ENCODE measurements at places on chromosomes 6 and 20.
A peak's percentile ranks its signal among the peaks of the same experiment; 100 is the strongest.

- DNase-seq = peak; percentile 72
Observed at GRCh38 chr20:34753706-34754461, 49.7 kb downstream of the TP53INP2 start.

GRCh38 chr6:4804095-4804494, 27.9 kb downstream of the CDYL start:
- DNase-seq = peak; percentile 33

GRCh38 chr6:165109011-165109410, 200.4 kb downstream of the C6orf118 start:
- DNase-seq = no peak

DNA sequence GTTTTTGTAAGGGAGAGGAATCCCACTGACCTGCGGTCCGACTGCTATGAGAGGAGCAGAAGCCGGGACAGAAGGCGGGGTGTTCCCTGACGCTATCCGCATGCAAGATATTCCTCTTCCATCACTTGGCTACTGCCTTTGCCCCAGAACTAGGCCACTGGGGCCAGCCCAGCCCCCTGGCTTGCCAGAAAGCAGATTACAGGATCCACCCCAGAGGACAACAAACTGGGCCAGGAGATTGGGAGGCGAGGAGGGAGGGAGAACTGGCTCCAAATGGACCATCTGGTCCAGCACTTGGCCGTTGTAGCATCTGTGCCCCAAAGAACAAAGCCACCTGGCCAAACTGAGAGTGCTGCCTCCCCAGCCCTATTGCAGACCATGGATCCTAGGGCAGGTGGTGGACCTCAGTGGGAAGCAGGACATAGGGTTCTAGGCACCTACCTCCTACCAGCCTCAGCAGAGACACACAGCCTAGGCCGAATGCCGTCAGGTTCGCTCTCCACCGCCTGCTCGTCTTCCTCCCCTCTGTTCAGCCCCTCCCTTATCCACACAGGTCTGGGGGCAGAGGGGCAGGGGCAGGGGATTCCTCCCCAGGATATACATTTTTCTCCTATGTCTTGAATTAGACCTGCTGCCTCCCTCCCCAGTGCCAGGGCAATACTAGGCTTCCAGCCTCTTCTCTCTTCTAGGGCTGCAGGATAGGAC, 4.0 kb downstream of the MDGA1 start:
- no peak for DNase-seq

- DNase-seq = no peak
Observed at GRCh38 chr6:42091718-42092023, 41.3 kb downstream of the TAF8 start.

GRCh38 chr6:136923116-136923953, 1.2 kb downstream of the SLC35D3 start:
- peak; percentile 10 for DNase-seq

DNA sequence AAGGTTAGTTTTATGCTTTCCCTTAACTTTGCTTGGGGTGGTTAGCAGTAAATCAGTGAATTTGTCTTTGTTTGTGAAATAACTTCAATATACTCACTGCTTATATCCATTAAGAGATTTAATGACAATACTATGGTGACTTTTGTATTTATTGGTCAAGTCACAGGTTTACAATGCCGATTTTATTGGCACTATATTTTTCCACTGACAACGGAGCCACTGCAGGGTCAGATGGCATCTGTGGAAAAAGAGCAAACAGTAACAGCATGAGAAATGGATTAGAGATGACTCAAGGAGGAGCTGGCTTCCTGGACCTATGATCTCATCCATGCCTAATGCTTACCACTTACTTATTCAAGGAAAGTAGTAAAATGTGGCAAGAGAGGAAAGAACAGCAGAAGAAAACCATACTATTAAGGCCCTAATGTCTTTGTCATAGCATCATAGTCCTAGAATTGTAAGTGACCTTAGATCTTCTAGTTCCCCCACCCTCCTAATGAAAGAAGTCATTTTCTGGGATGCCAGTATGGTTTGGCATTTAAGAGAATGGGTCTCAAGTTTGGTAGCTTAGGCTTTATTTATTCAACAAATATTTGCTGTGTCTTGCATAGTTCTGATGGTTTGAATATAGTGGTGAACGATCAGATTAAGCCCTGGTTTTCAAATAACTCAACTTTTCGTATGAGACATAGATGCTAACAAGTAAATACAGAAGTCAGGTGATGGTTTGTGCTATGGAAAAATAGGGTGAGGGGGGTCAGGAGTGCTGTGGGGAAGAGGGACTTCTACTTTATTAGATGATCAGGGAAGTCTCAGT, 18.5 kb downstream of the RNF144B start:
- peak; percentile 79 for DNase-seq

- DNase-seq = no peak
Observed at GRCh38 chr20:50223039-50224005, 32.7 kb downstream of the CEBPB start.

GRCh38 chr6:51570168-51570921, 517.1 kb downstream of the PKHD1 start:
- no peak for DNase-seq

- DNase-seq = no peak
Observed at GRCh38 chr20:16280219-16280618, 293.0 kb downstream of the KIF16B start.

GRCh38 chr6:127343809-127344659, 625 bp upstream of the ECHDC1 start:
- DNase-seq = peak; percentile 45

DNA sequence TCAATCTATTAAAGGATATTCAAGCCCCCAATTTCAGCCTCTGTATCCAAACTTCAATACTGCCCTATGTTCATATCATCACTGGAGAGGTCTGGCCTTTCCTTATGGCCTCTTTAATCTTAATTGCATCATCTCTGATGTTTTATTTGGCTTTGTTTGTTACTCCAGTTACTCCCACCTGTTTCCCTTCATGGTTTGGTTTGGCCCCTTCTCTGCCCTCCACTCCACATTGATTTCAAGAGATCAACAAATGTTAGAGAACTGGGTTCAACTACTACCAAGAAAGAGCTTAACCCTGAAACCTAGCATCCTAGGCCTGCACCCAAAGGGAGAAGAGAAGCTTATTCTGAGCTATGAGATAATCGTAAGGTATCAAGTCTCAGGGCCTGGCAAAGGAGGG, 221.6 kb downstream of the LAMA2 start:
- no peak for DNase-seq

DNA sequence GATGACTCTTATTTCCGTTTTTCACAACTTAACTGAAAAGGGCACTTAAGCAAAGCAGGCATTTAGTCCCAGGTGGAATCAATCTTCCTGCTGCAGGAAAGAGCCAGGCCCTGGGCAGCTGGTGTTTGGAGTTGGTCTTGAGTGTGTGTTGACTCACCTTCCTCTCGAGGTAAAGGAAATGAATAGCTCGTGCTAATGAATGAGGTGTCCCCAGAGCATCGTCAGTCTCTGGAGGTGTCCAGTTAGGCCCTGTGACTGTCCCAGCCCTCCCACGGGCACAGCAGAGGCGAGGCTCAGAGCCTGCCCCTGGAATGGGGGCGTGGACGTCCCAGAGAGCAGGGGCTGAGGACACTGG, 277.7 kb downstream of the NRN1 start:
- peak; percentile 33 for DNase-seq

DNA sequence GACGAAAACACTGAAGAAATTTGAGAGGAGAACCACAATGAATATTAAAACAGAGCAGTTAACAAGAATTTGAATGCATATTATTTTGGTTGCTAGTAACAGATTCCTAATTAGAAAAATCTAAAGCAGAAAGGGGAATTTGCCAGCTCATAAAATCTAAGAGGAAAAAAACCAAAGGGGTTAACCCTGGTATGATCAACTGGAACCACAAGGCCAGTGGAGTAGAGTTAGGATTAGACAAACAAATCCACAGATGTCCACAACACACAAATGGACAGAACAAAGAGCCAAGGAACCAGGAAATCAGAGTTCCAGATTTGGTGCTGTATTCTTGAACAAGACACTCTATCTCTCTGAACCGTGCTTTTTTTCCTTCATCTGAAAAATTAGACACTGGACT, 195.0 kb downstream of the TASP1 start:
- no peak for DNase-seq

- DNase-seq = no peak
Observed at GRCh38 chr6:42817907-42818306, 36.1 kb downstream of the BICRAL start.

GRCh38 chr6:110859335-110859792, 15.2 kb upstream of the AMD1 start:
- DNase-seq = no peak

Data from GM03348 (cell line).